ENCODE measurements at places on chromosomes 5 and 9.

DNA sequence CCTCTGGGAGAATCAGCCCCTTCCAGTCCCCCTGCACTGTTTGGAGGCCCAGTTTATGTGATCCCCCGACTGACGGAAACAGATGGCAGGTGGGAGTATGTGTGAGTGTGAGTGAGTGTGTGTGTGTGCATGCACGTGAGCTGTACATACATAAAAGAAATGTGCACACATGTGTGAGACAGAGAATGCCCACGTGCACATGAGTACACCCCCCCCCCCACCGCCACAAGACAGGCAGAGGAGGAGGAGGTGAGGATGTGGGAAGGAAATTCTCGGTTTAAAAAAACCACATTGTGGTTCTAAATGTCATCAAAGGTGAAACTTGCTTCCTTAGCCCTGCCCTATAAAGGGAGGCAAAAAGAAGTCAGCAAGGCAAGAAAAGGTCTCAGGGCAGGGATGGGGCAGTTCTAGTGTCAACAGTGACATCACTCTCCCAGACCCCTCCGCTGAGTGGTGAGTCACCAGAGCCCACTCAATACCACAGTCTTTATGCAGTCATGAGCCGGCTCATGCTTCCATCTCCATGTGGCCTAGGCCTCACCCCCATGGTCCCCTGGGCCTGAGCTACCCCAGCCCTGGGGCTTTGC lies 79.2 kb upstream of the HSPA9 start:
- no peak for DNase-seq

DNA sequence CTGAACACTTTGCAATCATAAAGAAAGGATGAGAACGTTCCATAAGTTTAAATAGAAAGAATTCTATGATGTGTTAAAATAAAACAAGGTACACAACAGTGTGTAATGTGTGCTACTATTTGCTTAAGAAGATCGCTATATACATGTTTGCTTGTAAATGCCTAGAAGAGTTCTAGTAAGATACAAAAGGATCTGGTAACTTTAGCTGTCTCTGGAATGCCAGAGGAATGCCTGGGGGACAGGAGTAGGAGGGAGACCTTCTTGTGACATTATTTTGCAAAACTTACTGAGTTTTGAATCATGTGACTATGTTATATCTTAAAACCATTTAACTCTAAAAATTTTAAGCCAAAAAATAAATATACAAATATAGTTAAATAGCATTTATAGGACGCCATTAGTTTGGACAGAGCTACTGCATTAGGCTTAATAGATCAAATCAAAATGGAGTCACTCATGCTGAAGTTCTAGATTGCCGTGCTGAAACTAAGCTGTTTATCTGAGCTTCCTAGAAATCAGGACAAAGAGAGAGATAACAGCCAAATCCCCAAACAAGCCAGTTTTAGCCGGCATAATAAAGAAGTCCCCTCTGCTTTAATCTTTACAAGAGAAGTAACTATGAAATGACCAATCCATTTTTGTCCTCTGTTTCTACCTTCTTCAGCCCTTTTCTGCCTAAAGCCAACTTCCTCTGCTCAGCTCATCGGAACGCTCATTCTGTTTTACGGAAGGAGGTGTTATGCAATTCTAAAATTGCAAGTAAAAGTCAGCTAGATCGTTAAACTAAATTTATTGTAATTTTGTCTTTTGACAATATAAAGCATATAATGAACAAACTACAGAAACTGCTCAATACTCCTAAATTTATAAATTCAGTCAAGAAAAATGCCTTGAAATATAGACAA lies 44.8 kb downstream of the LIX1 start:
- DNase-seq: no peak

GRCh38 chr5:41154491-41154890 lies 58.8 kb downstream of the C6 start:
- no peak for DNase-seq

GRCh38 chr9:130213911-130214761 lies 41.9 kb downstream of the NCS1 start:
- peak; percentile 72 for DNase-seq

DNA sequence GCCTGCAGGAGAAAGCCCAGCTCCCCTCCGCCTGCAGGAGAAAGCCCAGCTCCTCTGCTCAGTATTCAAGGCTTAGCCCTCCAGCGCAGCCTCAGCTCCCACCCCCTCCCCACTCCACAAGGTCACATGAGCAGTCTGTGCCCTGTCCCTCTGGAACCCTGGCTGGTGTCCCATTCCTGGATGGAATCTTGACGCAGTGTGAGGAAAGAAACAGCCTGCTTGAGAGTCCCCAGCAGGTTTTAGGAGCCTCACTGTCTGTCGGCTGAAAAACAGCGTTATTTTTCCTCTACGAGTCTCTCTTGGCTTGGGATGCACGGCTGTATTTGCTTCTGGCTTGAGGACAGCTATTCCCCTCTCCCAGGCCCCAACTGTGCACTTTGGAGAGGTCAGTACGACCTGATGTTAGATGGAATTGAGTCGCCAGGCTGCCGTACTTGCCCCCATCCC lies 210.1 kb upstream of the TRIM32 start:
- no peak for DNase-seq

- DNase-seq: no peak
These were observed 36.0 kb downstream of the CAMK2A start for GRCh38 chr5:150253416-150254208.

DNA sequence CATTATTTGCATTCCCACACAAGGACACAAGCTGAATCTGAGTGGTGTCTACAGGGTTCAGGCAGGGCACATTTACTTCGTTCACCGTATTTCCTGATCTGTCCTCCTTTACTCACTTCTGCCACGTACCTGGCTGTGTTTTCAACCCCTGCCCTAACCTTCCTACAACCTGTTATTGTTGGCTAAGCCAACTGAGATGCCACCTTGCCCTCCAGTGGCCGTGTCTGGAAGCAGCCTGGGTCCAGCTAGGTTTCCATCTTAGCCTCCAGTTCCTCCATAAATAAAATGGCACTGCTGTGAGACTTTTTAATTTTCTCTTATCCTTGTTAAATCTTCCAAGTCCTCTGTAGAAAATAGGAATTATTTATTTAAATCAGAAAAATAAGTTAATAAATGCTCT lies 64.8 kb downstream of the ATP10B start:
- DNase-seq: peak; percentile 37

DNA sequence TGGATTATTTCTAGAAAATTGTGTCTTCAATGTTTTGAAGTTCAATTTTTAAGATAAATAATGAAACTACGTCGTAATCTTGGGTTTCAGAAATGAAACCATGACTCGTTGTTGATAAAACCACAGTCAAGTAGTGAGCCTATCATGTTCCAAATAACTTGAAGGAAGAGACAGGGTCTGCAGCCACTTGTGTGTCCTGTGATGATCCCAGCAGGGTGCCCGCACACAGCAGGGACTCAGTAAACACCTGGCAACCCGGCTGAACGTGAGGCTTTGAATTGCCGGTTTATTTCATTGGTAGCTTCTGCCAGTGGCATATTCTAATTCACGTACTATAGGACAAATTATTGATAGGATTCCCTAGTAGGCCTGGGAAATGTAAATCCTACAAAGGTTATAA lies 679.6 kb downstream of the IRX1 start:
- DNase-seq: no peak

GRCh38 chr5:98905857-98906688 lies 22.7 kb downstream of the CHD1 start:
- DNase-seq: peak; percentile 47

DNA sequence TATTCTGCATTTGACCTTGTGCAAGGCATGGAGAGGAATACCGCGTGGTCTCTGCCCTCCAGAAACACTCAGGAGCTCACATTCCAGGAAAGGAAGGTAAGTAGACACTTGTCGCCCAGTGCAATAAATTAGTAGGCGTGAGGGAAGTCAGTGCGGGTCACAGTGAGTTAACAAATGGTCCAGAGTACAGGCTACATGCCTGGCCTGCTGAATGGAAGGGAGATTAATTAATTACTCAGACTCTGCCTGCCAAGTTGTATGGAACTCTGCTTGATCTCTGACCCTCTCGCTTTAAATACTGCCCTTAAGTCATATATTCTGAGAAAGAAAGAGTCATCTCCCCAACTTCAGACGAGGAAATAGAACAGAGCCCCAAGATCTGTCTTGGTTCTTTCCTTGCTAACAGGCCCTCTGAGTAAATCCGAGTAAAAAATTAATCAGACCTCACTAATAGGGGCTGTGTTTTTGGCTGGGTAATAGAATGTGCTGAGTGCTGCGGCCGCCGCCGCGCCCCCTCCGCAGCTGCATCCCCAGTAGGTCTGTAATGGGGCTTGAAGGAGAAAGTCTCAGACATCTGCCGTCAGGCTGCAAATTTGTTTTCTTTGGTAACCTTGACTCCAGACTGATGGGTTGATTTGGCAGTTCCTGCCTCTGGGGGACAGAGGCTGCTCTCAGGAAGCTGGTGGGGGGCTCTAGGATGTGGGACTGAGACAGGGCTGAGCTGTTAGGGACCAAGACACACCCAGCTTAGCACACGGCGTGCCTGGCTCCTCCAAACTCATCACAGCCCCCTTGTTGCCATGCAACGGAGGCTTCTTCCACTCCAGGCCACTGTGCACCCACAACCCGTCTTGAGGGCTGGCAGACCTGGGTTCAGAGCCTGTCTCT lies 144.4 kb downstream of the NSG2 start:
- no peak for DNase-seq

DNA sequence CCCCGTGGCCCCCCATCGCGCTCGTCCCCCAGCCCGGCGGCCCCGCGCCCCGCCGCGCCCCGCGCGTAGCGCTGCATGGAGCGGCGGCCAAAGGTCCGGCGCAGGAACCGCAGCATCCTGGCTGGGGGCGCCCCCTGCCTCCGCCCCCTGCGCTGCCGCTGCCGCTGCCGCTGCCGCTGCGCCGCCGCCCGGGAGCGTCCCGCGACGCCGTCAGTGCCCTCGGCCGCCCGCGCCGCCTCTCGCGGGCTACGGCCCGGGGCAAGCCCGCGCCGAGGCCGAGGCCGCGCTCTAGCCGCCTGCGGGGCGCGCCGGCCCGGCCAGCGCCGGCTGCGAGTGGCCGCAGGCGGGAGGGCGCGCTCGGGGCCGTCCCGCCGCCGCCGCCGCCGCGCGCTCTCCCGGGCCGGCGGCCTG lies 523 bp downstream of the EPB41L4B start:
- DNase-seq: peak; percentile 53

GRCh38 chr9:77926371-77926878 lies 105.2 kb downstream of the GNAQ start:
- no peak for DNase-seq

DNA sequence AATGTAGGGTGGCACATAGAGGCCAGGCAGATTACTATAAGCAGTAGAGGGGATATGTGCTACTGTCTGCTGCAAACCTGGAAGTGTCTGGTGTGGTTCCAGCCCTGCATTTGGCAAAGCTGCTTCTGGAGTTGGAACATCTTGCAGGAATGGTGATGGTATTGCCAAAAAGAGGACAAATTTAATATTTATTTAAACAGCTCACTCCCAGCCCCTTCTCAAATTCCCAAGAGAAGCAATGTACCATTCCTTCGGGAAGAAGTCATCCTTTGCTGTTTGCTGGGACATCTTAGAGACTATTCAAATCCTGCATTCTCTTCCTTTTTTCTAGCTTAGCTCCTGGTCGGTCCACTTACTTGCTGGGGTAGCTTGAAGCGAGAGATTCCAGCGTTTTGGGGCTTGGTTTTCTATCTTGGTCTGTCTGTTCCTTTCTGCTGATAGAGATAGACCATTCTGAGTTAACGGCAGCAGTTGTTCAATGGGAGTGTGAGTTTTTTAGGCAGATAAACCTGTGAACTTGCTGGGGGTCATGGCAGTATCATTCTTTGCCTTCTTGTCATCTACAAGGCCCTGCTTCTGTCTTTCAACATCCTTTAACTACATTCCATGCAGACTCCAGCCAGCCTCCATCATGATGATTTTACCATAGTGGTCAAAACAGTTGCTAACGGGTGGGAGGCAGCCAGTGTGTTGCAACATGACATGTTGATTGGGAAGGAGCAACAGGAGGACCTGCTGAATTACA lies 69.9 kb downstream of the RCL1 start:
- DNase-seq: no peak

- no peak for DNase-seq
These were observed 346.5 kb upstream of the MEF2C start for GRCh38 chr5:89229331-89230070.

DNA sequence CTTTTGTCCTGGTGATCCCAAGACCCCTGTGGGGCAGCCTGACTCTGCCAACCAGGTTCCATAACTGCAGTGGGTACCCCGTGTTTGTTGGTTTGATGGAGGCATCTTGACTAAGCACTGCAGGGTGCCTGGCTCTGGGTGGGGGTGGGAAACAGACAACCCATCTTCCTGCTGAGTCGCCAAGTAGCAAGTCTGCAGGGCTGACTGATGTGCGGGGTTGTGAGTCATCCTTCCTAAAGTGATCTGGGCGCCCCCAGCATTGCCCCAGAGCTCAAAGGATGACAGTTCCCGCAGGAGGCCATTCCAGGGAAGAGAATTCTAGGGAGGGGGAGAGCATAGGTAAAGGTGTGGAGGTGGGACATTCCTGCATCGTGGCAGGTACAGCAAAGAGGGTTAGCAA lies 23.5 kb downstream of the DAB2IP start:
- DNase-seq: no peak

- DNase-seq: no peak
These were observed 70.5 kb upstream of the LRRTM2 start for GRCh38 chr5:138945421-138946240.
